ENCODE measurements at places on chromosomes 5 and 9.

GRCh38 chr9:137077758-137078693 is 709 bp downstream of the UAP1L1 start:
- DNase-seq: no peak

- DNase-seq: peak; percentile 28
Measured at GRCh38 chr5:123512611-123513461, 859 bp downstream of the CSNK1G3 start.

DNA sequence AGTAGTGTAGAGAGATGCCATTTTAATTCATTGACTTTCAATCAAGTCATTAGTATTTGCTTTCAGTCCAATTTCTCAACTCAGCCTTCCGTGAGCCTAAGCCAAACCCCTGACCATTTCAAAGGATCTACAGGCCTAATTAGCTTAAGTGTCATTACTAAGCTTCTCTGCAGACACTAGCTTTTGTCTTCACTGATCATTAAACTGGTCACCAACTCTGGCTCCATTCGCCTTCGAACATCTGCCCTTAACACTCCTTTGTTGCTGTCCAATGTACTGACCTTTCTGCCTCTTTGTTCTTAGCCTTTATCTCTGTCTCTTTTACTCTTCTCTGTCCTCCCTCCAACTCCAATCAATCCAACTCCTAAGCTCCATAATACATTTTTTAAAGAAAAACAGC is 299.3 kb downstream of the DIRAS2 start:
- no peak for DNase-seq

DNA sequence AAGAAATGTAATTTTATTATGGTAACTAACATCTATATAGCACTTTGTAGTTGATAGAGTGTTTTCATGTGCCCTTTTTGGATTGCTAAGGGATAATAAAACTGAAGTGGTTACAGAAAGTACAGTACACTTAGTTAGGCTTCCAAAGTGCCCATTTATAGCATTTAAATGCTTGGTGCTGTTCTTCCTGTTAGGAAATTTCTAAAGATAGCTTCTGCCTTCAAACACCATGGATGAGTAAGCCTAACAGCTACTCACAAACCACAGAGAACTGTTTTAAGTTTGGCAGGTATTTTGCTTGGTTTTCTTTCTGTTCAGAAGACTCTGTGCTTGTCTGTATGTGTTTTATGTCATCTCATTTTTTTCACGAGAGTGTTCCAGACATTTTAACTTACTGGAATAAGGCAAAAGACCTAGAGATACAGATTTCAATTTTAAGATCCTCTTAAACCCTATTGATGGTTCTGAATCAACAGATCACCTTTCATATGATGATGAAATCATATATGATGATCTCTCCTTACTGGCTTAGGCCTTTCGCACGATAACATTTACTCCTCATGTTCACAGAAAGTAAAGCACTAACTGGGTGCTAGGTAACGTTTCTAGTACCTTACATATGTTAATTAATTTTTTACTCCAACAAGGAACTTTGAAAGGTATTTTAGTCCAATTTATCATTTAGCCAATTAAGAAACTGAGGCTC is 4.4 kb downstream of the RIMOC1 start:
- DNase-seq: no peak

- no peak for DNase-seq
Measured at GRCh38 chr5:76514713-76515112, 108.5 kb downstream of the F2RL2 start.

DNA sequence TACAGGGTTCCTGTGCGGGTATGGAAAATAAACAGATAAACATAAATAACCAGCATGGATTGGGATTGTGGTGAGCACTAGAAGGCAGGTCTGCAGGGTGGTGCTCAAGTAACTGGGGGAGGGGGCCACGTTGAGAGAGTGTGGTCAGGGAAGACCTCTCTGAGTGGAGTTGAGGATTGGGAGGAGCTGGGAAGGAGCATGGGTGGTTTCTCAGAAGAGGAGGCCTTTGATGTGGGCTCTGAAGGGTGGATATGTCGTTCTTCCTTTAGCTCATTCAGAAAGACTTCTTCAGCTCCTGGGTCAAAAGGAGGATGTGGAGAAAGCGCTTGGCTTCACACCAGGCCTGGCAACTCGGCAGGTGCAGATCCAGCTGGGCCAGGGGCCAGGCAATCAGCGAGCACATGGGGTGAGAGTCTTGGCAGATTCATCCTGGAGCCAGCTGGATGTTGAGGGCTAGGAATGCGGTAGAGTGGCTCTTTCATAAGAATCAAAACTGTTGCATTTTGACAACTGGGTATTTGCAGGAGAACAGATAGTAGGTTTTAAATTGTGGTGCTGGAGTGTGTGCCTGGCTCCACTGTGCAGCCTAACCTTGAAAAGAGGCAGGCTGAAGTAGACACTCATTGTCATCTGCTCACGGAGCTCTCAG is 71.7 kb downstream of the PCSK5 start:
- DNase-seq: no peak

Data from stimulated activated naive CD4-positive, alpha-beta T cell (primary cell).